ENCODE measurements at places on chromosomes 3 and 15.
A peak's percentile ranks its signal among the peaks of the same experiment; 100 is the strongest.

- H3K4me1 ChIP-seq: no peaks in the 10 kb centered on the region
- DNase-seq: no peak
- no peak overlapping the region for H3K27ac ChIP-seq
- no peaks in the 10 kb centered on the region for H3K27me3 ChIP-seq
These were observed 241.3 kb upstream of the LRTM1 start for GRCh38 chr3:55169161-55169560.

DNA sequence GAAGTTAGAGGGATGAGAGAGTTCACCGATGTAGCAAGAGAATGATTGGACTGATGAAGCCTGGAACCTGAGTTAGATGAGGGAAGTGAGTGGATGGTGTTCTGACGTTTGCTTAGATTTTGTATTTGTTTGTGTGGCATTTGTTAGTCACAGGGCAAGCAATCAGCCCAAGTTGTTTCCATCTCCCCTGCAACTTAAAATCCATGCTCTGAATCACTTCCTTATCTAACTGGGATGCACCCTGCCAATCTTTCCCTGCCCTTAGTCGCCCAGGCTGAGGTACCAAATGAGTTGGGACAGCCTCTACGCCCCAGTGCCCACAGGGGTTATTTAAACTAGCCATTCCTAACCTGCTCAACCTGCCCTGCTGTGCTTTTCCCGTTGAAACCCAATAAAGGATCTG lies 12.6 kb downstream of the PAQR5 start:
- H3K4me3 ChIP-seq: no peak overlapping the region
- no peaks in the 10 kb centered on the region for H3K27me3 ChIP-seq
- no peaks in the 10 kb centered on the region for H3K36me3 ChIP-seq
- no peak for DNase-seq
- H3K27ac ChIP-seq: no peak overlapping the region
- H3K4me1 ChIP-seq: no peaks in the 10 kb centered on the region

GRCh38 chr15:39582977-39583595 lies 2.2 kb downstream of the THBS1 start:
- H3K4me1 ChIP-seq: peaks cover 50% of the 10 kb centered on the region
- H3K27me3 ChIP-seq: no peaks in the 10 kb centered on the region
- no peak for DNase-seq
- H3K27ac ChIP-seq: peak overlapping the region; percentile 3

DNA sequence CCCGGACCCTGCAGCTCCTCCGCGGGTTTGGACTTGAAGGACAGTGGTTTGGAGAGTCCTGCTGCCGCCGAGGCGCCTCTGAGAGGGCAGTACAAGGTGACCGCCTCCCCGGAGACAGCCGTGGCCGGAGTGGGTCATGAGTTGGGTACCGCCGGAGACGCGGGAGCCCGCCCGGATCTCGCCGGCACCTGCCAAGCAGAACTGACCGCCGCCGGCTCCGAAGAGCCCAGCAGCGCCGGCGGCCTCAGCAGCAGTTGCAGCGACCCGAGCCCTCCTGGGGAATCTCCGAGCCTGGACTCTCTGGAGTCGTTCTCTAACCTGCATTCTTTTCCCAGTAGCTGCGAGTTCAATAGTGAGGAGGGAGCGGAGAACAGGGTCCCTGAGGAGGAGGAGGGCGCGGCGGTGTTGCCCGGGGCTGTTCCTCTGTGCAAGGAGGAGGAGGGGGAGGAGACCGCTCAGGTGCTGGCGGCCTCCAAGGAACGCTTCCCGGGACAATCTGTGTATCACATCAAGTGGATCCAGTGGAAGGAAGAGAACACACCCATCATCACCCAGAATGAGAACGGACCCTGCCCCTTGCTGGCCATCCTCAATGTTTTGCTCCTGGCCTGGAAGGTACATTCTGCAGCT lies 634 bp downstream of the MINDY2 start:
- no peak for DNase-seq
- H3K4me1 ChIP-seq: peaks cover 25% of the 10 kb centered on the region
- no peaks in the 10 kb centered on the region for H3K27me3 ChIP-seq

GRCh38 chr3:53122933-53123305 lies 7.3 kb downstream of the RFT1 start:
- H3K4me3 ChIP-seq: no peak overlapping the region
- H3K27me3 ChIP-seq: no peaks in the 10 kb centered on the region
- DNase-seq: no peak

- H3K36me3 ChIP-seq: no peaks in the 10 kb centered on the region
- no peak overlapping the region for H3K4me3 ChIP-seq
- no peak for DNase-seq
- no peaks in the 10 kb centered on the region for H3K27me3 ChIP-seq
- no peak overlapping the region for H3K27ac ChIP-seq
These were observed 138.3 kb upstream of the MYRIP start for GRCh38 chr3:39671116-39671515.

DNA sequence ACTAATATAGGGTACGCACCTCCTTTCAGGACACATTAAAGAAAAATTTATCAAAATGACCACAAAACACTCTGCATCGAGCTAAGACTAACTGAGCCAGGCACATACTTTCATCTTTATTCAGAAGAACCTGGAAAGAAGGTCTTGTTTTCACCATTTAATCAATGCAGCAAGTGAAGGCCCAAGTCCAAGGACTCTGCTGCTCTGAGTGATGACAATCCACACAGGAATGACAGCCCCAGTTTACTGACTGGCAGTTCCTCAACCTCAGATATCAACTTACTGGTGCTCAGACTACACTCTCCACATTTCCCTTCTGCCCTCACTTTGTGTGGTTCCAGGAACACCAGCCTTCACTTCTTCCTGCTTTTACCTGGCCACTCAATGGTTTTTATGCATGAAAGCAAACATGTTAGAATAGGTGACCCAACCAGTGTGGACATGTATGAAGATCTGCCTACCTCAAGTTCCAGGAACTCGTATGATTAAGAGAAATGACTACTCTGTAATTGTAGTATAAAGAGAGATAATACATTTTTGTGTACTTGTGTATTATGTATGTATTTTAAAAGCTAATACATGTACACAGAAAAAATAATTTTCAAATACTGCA lies 29.1 kb upstream of the RASA2 start:
- H3K36me3 ChIP-seq: no peaks in the 10 kb centered on the region
- H3K27me3 ChIP-seq: no peaks in the 10 kb centered on the region
- no peak for DNase-seq
- H3K4me3 ChIP-seq: no peak overlapping the region
- no peaks in the 10 kb centered on the region for H3K4me1 ChIP-seq
- H3K27ac ChIP-seq: no peak overlapping the region

- H3K36me3 ChIP-seq: no peaks in the 10 kb centered on the region
- H3K4me1 ChIP-seq: no peaks in the 10 kb centered on the region
- no peaks in the 10 kb centered on the region for H3K27me3 ChIP-seq
- no peak overlapping the region for H3K4me3 ChIP-seq
These were observed 18.1 kb downstream of the FAM81A start for GRCh38 chr15:59456114-59456513.

- H3K27me3 ChIP-seq: no peaks in the 10 kb centered on the region
- peaks cover 5% of the 10 kb centered on the region for H3K4me1 ChIP-seq
These were observed 1.6 kb downstream of the NIPA1 start for GRCh38 chr15:22788004-22788403.

DNA sequence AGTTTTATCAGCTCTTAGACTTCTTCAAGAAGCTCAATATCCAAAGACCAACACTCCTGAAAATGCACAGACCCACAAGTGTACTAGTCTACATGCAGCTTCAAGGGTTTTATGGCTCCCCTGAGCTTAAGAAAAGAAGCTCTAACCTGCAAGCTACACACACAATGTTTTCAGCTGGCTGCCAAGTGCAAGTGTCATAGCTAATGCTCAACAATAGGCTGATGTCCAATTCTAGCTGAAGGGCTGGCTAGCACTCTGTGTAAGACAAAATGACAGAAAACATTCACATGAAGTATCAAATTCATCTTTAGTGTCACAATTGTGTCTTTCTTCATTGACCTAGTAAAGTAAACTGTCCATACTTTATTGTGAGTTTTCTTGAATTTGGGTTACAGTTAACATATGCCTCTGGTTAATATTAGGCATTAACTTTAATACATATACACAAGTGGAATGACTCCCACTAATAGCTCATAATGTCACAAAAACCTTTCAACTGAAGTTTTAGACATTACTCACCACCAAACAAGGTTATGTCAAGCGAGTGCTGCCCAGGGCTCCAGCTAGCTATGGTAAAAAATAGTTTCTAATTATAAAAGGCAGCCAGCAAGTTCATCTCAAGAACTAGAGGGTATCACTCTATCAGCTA lies 15.1 kb downstream of the ABI3BP start:
- H3K27ac ChIP-seq: no peak overlapping the region
- H3K36me3 ChIP-seq: no peaks in the 10 kb centered on the region
- no peak for DNase-seq
- H3K4me1 ChIP-seq: no peaks in the 10 kb centered on the region
- H3K27me3 ChIP-seq: no peaks in the 10 kb centered on the region

- H3K4me1 ChIP-seq: peaks cover 5% of the 10 kb centered on the region
- no peak overlapping the region for H3K4me3 ChIP-seq
These were observed 2.4 kb downstream of the PLCH1 start for GRCh38 chr3:155742349-155742965.

- peak overlapping the region; percentile 99 for H3K27ac ChIP-seq
- peaks cover 2% of the 10 kb centered on the region for H3K36me3 ChIP-seq
- peak; percentile 52 for DNase-seq
- H3K4me3 ChIP-seq: peak overlapping the region; percentile 96
- no peaks in the 10 kb centered on the region for H3K27me3 ChIP-seq
These were observed 2.0 kb downstream of the FOXP1 start for GRCh38 chr3:71581457-71582035.

GRCh38 chr3:64422932-64423331 lies 197.7 kb upstream of the PRICKLE2 start:
- H3K27ac ChIP-seq: no peak overlapping the region
- DNase-seq: no peak
- H3K4me1 ChIP-seq: no peaks in the 10 kb centered on the region
- H3K36me3 ChIP-seq: no peaks in the 10 kb centered on the region
- H3K4me3 ChIP-seq: no peak overlapping the region
- H3K27me3 ChIP-seq: no peaks in the 10 kb centered on the region

DNA sequence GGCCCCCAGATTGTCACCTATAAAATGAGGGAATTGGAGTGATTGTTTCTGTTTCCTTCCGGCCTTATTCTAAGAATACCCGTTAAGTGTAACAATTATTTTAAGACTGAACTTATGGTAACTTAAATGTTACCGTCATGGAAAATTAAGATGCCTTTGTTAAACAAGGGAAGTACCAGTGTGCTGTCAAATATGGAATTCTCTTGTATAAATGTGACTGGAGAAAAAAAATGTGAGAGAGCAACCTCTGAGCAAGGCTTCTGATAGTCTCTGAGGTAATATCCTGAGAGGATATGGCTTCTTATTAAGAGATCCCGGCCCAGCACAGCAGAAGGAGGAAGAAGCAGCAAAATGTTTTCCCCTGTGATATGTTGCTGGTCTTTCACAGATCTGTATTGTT lies 480.7 kb upstream of the ADAMTS9 start:
- H3K4me1 ChIP-seq: no peaks in the 10 kb centered on the region
- H3K27ac ChIP-seq: peak overlapping the region; percentile 52
- H3K36me3 ChIP-seq: no peaks in the 10 kb centered on the region
- no peak for DNase-seq
- H3K27me3 ChIP-seq: no peaks in the 10 kb centered on the region
- no peak overlapping the region for H3K4me3 ChIP-seq

DNA sequence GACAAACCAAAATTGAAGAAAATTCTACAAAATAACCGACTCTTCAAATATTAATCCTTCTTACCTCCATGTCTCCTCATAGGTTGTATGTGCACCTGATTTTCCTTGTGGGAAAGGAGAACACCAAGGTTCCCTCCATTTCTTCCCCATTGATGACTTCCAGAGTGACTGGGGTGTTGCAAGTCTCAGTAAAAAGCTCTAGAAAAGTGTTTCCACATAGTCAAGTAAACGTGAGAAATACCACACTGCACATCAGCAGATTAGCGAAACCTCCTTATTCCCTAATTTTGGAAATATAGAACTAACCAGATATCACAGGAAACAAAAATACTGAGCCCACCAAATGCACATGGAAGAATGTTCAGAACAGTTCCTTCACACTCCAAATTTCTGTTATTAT lies 4.9 kb upstream of the RPN1 start:
- H3K4me1 ChIP-seq: no peaks in the 10 kb centered on the region
- DNase-seq: no peak
- H3K36me3 ChIP-seq: no peaks in the 10 kb centered on the region
- H3K27ac ChIP-seq: no peak overlapping the region
- no peaks in the 10 kb centered on the region for H3K27me3 ChIP-seq
- no peak overlapping the region for H3K4me3 ChIP-seq

DNA sequence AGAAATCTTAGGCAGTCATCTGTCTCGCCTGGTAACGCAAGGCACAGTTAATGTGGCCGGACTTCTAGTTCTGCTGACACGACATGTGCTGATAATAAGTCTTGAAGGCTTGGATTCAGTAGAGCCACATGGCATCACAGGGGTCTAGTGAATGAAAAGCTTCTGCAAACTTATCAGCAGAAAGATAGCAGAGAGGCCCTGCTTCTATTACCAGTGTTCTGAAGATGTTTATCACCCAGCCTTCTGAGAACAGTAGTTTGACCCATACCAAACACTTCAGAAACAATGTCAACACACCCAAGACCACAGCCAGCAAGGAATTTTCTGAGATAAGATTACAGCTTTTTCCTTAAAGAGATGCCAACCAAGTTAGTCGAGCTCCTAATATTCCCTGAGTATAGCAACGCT lies 102.7 kb upstream of the UMPS start:
- H3K27me3 ChIP-seq: no peaks in the 10 kb centered on the region
- no peak for DNase-seq
- no peaks in the 10 kb centered on the region for H3K36me3 ChIP-seq

DNA sequence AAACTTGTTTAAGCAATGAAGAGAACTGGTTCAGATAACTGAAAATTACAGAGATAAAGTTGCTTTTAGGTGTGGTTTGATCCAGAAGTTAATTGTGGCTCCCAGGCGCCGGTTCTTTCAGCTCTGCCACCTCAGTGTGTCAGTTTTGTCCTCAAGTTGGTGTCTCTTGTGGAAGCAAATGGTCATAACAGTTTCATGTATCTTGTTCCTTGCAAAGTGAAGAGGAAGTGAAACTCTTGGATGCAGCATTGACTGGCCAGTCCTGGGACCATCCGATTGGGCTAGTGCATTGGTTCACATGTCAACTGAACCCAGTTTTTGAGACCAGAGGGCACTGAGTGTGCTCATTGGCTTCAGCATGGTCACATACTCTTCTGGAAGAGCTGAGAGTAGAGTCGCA lies 181.4 kb upstream of the GRM7 start:
- no peaks in the 10 kb centered on the region for H3K4me1 ChIP-seq
- no peaks in the 10 kb centered on the region for H3K36me3 ChIP-seq
- DNase-seq: no peak
- no peak overlapping the region for H3K27ac ChIP-seq
- H3K4me3 ChIP-seq: no peak overlapping the region

Measured in liver (tissue), 10 donors.